ENCODE measurements at places on chromosomes 11 and 22.

DNA sequence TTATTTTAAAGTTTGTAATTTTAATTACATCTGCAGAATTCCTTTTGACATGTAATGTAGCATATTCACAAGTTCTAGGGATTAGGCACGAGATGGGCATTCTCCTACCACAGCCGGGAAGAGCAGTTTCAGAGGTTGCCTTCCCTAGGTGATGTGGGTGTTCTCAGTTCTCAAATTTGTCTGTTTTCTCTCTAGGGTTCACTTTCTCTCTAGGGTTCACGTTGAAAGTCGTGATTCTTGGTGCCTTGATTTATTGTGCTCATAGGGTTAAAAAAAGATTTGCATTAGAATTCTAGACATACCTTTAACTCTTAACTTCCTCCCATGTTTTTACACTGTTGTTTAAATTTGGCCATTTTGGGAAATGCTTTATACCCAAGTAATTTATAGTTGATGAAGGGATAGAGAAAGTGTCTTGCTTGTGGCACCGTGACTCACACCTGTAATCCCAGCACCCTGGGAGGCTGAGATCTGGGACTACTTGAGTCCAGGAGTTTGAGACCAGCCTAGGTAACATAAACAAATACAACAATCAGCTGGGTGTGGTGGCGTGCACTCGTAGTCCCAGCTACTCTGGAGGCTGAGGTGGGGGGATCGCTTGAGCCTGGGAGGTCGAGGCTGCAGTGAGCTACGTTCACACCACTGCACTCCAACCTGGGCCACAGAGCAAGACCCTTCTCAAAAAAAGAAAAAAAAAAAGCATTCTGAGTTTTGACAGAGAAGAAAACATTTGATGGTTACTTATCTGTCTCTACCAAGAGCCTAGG is 3.6 kb downstream of the MED15 start:
- DNase-seq = no peak

- no peak for DNase-seq
These were observed 5.1 kb downstream of the CHEK2 start for GRCh38 chr22:28736301-28737155.

GRCh38 chr11:111123463-111124398 is 121.8 kb upstream of the POU2AF2 start:
- DNase-seq = no peak

- no peak for DNase-seq
These were observed 2.9 kb upstream of the TMEM9B start for GRCh38 chr11:8967184-8967583.

GRCh38 chr11:118215262-118215661 is 9.5 kb downstream of the JAML start:
- no peak for DNase-seq

DNA sequence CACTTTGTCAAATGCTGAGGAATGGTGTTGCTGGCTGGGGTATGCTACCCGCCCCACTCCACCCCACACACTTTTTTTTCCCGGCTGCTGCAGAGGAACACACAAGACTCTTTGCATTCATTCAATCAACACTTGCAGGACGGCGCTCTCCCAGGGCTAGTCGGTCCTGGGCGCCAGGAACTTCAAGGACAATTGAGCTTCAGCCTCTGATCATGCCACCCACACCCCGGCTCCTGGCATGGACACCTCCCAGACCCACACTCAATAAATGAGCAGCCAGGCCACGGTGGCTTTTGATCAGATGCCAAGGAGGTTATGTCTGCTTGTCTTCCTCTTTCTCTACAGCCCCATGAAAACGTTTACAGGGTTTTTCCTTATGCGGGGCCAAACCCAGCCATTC is 19.8 kb downstream of the TPST2 start:
- no peak for DNase-seq

GRCh38 chr11:132158696-132159095 is 788.3 kb downstream of the NTM start:
- peak; percentile 31 for DNase-seq

DNA sequence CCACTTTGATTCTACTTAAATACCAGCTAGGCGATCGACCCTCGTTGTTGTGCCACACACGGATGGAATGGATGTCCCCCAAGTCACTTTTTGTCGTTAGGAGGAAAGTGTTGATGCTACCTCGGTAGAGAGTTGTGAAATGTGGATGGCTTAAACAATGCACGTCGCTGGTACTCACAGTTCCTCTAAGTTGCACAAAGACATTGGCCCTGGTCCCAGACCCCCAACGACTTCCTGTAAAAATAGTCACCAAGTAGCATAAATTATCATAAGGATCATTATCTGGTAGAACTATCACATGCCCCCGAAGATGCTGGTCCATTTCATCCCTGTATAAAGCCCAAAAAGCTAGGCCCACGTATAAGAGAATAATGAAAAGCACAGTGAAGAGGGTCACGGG is 3.8 kb downstream of the PKDREJ start:
- DNase-seq = no peak

- DNase-seq = peak; percentile 92
These were observed 133.7 kb downstream of the ETS1 start for GRCh38 chr11:128453444-128454336.

GRCh38 chr22:31400023-31400397 is 606 bp downstream of the DRG1 start:
- DNase-seq = peak; percentile 25

- peak; percentile 38 for DNase-seq
These were observed at the start of gene BIK for GRCh38 chr22:43110444-43110926. Gene BIK (plus strand): TSS chr22:43110750. CDS start chr22:43124023, 13,273 bp downstream.

DNA sequence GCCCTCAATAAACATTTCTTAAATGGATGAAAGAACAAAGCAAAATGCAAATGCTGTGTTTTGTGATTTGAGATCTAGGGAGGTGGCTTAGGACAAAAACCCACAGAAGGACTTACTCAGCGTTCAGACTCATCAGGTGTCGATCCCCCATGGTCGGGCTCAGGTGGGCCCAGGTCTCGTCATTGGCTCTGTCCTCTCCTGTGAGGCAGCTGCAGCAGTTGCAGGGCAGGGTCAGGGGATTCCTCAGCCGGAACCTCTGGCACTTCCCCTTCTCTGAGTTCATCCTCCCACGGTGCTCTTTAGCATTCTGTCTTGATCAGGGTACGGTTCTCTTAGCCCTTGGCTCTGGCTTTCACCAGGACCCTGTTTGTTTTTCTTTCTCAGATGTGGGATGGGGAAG is 14.0 kb upstream of the ACR start:
- DNase-seq = no peak

DNA sequence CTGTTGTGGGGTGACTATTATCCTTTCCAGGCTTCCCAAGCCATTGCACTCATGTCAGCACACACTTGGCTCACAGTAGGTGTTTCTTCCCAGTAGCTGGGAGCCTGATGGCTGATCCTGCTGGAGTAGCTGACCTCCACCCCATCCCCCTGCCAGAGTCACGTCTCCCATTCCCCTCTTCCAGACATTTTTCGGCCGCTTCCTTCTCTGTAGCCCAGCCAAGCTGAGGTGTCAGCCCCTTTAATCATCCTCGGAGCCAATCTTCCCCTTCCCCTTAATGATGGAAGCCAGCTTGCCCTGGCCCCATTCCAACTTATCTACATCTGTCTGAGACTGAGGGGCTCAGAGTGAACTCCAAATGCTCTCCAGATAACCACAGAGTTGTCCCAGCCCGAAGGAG is 550.7 kb downstream of the MN1 start:
- DNase-seq = no peak

- peak; percentile 92 for DNase-seq
These were observed 25.1 kb upstream of the RELT start for GRCh38 chr11:73350908-73351636.

- DNase-seq = peak; percentile 67
These were observed 1.0 kb downstream of the LMO1 start for GRCh38 chr11:8262552-8263108.

DNA sequence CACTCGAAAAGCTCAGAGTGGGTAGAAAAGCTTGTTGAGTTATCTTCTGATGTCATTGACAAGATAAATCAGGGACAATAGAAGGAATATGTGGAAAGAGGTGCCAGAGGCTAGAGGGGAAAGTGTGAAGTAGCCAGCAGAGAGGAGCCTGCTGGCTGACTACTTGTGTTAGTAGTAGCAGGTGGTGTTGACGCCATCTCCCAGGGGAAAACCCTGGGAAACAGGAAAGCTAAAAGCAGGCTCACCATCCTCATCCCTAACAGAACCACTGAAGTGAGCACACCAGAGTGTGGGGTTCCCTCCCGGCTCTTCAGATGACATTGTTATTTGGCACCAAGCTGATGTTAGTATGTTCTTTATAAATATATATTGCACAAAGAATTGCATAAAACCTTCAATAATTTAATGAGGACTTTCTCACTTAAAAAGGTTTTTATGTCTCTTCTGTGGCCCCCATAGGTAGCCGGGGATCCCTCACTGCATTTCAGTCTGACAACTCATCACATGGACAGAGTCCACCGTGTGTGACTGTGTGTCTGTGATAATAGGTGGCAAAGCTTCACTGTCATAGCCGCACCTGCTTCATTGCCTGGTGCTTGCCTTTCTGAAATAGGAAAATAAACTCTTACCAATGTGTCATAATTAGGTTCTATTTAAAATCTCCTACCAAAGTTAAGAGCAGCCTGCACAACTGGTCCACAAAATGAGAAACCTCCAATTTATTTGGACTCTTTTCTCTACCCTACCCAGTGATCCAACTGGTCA is 63.2 kb upstream of the TOP3B start:
- no peak for DNase-seq

- no peak for DNase-seq
These were observed 1.7 kb upstream of the FDX1 start for GRCh38 chr11:110428040-110428439.

GRCh38 chr11:129694538-129694937 is 121.1 kb upstream of the TMEM45B start:
- no peak for DNase-seq

GRCh38 chr11:122633219-122633829 is 22.2 kb upstream of the UBASH3B start:
- peak; percentile 77 for DNase-seq

DNA sequence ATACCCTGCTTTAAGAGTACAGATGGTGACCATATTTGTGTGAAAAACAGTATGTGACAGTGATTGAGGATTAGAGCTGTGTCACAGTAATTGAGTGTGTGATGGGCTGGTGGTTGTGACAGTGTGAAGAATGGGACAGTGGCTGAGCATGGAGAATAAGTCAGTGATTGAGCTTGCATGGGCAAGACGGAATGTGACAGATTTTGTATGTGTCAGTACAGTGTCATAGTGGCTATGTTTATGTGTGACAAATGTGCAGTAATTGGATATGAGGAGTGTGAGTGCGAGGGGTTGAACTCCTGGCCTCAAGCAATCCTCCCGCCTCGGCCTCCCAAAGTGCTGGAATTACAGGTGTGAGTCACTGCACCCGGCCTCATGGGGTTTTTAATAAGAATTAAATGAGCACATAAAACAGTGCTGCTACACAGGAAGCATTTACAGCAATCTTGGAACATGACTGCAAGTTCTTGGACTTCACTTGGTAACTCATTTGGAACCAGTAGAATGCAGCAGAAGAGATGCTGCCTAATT is 583 bp upstream of the RRAS2 start:
- DNase-seq = peak; percentile 36

GRCh38 chr11:64771861-64772260 is 6.5 kb downstream of the SF1 start:
- no peak for DNase-seq

- DNase-seq = no peak
These were observed 323.3 kb downstream of the TENM4 start for GRCh38 chr11:79117488-79117887.

GRCh38 chr11:27212248-27212780 is 150.7 kb downstream of the CCDC34 start:
- no peak for DNase-seq

DNA sequence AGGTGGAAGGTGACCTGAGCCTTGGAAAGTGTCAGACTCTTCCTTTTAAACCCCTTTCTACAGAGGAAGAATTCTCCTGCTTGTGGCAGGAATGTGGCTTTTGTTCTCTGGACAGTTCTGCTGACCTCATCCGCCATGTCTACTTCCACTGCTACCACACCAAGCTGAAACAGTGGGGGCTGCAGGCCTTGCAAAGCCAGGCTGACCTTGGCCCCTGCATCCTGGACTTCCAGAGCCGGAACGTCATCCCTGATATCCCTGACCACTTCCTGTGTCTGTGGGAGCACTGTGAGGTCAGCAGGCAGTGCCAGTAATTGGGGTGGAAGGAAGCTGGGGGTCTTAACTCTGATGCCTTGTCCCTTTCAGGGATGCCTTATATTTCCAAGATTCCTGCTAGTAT is 9.3 kb downstream of the HINFP start:
- no peak for DNase-seq

GRCh38 chr11:73361953-73362776 is 14.0 kb upstream of the RELT start:
- no peak for DNase-seq

DNA sequence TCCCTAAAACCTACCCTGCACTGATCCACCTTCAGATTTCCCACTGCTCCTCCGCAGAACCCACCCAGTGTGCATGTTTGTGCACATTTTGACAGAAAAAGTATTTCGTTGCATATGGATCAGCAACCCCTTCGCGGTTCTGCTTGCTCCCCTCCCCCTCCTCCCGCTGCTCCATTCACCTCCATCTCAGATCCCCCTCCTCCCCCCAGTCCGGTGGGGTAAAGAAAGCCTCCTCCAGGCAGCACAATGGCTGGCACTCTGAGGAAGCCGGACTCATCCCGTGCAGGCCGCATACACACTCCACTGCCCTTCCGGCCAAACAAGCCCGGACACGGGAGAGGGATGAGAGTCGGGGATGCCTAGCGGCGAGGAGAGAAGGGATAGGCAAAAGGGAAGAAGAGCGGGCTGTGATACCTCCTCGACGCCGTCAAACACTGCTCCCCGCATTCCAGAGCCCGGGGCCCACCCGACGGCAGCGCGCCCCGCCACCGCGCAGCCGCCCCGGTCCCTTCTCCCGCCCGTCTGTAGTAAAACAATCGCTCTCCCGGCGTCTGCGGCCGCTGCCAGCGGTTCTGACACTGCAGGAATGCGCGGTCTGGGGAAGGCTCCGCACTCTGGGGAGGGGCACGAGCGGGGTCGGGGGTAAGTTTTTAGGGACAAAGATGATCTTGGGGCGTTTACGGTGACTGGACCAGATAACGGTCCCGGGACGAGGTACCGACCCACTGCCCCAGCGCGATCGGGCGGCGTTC is 915 bp downstream of the FEZ1 start:
- peak; percentile 54 for DNase-seq

- DNase-seq = no peak
These were observed 9.1 kb upstream of the OR10D3 start for GRCh38 chr11:124174001-124174583.

DNA sequence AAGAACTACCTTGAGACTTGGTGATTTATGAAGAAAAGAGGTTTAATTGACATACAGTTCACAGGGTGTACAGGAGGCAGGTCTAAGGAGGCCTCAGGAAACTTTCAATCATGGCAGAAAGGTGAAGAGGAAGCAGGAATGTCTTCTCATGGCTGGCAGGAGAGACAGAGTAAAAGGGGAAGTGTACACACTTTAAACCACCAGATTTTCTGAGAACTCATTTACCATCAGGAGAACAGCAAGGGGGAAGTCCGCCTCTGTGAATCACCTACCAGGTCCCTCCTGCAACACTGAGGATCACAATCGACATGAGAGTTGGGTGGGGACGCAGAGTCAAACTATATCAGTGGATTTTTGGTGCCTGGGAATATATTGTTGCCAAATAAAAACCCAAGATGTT is 40.3 kb upstream of the OR5D13 start:
- DNase-seq = no peak

GRCh38 chr11:44030996-44031395 is 16.8 kb upstream of the ACCSL start:
- no peak for DNase-seq

- DNase-seq = no peak
These were observed 50.5 kb downstream of the CSNK2A3 start for GRCh38 chr11:11302565-11302964.

- no peak for DNase-seq
These were observed 83.9 kb downstream of the OTOG start for GRCh38 chr11:17630936-17631335.

GRCh38 chr22:25759825-25760231 is 17.8 kb downstream of the MYO18B start:
- DNase-seq = peak; percentile 88
